ENCODE measurements at places on chromosomes 11 and 22. TPM values are rescaled to one million over a fixed set of nuclear protein-coding genes. Genes with fewer than 3 reads are reported as not detected.

The ROM1 gene
- 1.3 TPM for total RNA-seq

GRCh38 chr11:79253280-79253679 lies 187.6 kb downstream of the TENM4 start:
- peak; percentile 46 for DNase-seq

DNA sequence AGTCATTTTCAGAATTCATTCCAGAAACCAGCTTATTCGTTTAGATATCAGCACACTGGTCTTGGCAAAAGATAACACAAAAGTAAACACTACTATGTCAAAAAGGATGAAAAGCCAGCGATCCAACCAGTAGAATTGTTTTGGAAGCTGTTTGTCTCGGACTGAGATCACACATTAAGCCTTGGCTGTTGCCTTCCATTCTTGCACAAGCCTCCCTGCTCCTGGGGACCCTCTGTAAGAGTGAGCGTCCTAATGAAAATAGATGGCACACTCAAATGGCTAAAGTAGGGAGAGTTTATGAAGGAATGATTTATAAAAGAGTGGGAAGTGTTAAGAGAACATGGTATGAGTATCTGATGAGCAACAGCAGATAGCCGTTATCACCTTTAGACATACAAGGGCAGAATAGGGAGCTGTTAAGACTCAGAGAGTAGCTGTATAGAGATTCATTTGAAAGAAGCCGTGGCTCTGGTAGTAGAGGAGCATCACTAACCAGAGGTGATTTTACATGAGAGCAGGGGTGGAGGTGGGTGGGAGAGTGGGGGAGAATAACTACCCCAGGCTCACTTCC lies 25.2 kb downstream of the PDE3B start:
- no peak for DNase-seq

DNA sequence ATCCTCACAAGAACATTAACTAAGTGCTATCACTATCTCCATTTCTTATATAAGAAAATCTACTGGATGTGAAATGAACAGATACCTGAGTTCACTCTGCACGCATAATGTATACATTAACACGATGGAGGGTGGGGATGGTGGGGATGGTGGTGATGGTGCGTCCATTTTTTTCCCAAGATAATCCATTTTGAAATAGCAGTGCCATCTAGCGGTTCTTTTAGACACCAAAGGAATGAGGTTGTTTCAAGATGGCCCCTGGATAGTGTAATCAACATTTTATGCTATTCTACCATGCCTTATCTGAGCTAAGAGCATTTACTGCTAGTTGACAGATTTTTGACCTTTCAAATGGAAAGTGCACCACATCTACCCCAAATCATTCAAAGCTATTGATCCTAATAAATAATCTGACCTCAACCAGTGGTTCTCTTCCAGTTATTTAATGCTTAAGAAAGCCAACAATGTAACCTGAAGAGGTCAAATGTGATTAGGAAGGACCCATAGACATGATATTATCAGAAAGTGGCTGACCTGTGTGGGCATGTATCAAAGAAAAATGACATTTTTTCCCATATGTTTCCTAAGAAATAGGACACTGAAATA lies 714.7 kb upstream of the TENM4 start:
- peak; percentile 21 for DNase-seq

The SMIM35 gene
- not detected for total RNA-seq

The CLCF1 gene
- not detected for total RNA-seq

The ADM gene
- total RNA-seq = 0.22 TPM

Measured in glutamatergic neuron (in vitro differentiated cells).